ENCODE measurements at places on chromosomes 7 and 10.

DNA sequence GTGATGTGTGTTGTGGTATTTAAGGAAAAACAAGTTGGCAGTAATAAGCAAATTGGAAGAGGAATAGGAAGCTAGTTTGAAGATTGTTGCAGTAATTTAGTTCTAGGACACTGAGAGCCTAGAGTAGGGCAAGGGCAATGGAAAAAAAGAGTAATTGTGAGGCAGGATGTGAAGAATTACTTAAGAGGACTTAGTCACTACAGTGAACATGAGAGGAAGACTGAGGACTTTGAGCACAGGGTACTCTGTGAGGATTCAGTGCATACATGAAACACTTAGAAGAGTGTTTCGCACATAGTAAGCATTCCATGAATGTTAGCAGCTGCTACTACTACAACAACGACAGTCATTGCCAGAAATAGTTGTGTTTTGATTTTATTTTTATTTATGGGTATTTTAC is 30.9 kb upstream of the DKK1 start:
- DNase-seq, result no peak

- DNase-seq, result no peak
Observed at GRCh38 chr7:133015888-133016287, 66.0 kb downstream of the CHCHD3 start.

GRCh38 chr10:20888620-20889330 is 8.3 kb downstream of the NEBL start:
- DNase-seq, result no peak

GRCh38 chr10:49837051-49837478 is 74.9 kb upstream of the OGDHL start:
- DNase-seq, result peak; percentile 93

GRCh38 chr10:113493195-113493594 is 59.7 kb upstream of the HABP2 start:
- DNase-seq, result no peak

- DNase-seq, result no peak
Observed at GRCh38 chr10:76774987-76775603, 862.5 kb downstream of the KCNMA1 start.

DNA sequence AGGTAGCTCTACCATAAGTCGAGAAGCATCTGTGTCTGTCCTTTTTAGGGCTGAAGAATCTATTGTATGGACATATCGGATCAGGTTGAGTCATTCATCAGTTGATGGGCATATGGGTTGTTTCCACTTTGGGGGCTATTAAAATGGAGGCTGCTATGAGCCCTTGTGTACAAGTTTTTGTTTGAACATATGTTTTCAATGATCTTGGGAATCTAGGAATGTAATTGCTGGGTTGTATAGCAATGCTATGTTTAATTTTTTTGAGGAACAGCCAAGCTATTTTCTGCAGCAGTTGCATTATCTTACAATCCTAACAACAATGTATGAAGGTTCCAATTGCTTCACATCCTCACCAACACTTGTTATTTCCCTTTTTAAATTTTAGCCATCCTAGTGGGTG is 46.4 kb upstream of the HABP2 start:
- DNase-seq, result no peak

- DNase-seq, result no peak
Observed at GRCh38 chr10:76071653-76072365, 640.4 kb downstream of the LRMDA start.

DNA sequence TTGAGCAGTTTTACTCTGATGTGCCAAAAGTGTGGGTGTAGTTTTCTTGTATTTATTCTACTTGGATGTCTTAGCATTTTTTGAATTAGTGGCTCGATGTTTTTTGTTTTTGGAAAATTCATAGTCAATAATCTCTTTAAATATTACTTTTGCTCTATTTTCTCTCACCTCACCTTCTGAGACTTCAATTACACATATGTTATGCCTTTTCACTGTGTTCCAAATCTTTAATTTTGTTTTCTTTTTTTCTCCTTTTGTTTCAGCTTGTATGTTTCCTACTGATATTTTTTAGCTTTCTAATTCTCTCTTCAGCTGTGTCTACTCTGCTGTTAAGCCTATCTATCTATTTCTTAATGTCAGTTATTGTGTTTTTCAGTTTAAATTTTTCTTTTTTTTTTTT is 69.5 kb downstream of the ZNF503 start:
- DNase-seq, result no peak

DNA sequence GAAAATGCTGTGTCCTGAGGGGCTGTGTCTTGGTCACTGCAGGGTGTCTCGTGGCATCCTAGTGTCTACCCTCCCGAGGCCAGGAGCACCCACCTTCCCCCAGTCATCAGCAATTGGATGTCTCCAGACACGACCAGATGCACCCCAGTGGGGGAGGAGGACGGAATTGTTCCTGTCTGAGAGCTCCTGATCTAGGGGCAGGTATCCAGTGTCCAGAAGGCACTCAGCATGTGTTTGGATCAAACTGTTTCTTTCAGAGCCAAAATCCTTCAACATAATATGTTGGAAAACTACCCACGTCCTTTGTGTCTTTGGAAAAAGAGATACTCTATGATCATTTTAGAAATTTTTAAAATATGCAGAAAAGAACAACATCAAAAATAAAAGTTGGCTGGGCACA is 16.9 kb downstream of the PRKRIP1 start:
- no peak for DNase-seq

DNA sequence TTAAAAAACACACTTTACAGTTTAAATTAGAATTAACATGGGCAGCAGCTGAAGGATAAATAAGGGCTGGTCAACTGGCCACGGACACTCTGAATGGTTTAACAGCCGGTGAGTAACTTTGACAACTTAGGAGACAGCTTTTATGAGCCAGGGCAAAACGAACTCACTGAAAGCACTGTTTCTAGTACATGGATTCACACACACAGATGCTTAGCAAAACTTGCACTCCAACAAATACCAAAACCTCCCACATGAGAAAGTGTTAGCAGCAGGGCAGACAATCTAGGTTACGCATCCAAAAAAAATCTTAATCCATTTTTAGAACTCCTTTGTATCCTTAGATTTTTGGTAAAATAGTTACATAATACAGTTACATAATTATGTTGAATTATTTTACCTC is 486.4 kb downstream of the PHTF2 start:
- DNase-seq, result no peak

DNA sequence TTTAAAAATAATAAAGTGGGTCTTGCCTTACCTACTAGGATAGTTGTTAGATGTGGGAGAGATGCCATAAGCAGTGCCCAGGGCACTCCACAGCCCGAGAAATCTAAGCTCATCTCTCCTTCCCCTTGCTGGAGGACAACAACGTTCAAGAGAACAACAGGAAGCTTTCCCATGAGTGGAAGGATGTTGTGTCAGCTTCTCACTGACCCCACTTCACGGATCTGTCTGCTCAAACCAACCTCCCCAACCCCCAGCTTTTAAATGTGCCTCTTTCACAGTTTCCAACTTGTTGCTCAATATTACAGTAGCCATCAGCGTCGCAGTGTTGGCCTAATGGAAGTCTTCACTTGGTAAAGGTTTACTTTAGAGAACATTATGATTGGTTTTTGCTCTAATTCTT is 72.1 kb downstream of the PTPRE start:
- no peak for DNase-seq

GRCh38 chr7:127798769-127799372 is 146.9 kb downstream of the SND1 start:
- no peak for DNase-seq

- DNase-seq, result no peak
Observed at GRCh38 chr10:48934672-48935501, 4.8 kb downstream of the LRRC18 start.

GRCh38 chr7:19585761-19586160 is 123.1 kb downstream of the POLR1F start:
- DNase-seq, result no peak

DNA sequence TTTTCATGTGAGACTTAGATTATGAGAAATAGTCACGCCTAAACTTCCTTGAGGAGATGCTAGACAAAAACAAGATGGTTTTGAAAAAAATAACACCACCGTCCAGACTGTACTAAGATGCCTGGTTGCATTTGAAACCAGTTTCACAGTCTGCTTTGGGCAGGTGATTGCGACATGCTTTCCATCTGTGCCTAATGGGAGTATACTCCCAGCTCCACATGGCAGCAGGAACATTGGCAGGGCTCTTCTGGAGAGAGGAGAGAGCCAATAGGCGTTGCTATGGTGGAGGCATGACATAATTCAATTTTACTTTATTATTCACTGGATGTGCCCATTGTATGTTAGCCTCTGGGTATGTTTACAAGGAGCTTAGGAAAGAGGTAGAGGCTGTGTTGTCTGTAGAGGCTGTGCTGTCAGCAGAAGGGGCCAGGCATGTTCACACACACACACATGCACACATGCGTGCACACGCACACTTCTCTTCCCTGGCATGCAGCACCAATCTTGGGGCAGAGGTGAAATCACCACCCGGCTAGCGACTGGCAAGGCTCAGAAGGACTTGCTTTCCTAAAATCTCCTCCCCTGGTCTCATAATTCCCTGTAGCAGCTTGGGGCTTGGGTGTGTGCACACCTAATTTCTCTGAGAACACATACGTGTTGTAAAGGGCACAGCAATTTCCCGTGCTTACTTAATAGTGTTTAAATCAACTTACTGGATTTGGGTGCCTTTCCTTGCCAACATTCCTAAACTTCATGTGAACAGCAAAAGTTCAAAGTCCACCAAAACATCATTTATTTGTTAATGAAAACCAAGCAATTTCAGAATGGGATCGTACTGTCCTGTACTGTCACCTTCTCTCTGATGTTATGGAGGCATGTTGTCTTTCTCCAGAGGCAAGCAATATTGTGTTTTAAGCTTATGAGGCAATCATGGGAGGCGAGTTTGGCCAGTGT is 162.1 kb downstream of the TCF7L2 start:
- no peak for DNase-seq

DNA sequence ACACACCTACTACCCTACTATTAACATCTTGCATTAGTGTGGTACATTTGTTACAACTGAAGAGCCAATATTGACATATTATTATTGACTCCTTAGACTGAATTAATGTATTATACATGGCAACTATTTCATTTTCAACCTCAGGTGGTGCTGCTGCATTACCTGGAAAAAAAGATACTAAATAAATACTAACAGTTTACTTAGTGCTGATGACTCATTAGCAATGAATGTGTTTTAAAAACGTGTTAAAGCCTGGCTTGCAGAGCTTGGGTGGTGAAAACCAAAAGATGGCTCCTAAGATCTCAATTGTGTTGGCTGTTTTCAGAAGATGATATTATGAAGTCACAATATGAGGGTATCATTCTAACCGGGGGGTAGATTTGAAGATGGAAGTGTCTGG is 34.8 kb downstream of the CFAP43 start:
- no peak for DNase-seq

- no peak for DNase-seq
Observed at GRCh38 chr10:104923501-104923900, 282.4 kb downstream of the SORCS3 start.

DNA sequence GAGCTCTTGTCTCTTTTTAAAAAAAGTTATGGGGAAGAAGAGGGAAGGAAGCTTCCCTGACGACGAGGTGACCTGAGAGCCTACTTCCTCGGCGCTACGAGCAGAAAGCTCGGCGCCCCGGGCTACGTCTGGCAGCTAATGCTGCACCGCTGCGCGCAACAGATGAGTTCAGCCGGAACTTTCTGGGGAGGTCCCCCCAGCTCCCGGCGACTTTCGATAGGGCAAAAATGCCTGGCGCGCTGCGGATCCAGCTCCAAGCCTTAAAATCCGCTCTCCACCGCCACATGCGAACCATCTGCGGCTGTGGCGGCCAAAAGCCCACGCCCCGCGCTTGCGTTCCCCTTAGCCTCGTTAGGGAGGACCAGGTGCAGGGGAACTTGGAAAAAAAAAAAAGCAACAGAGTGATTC is 621 bp downstream of the P4HA1 start:
- DNase-seq, result peak; percentile 48

- peak; percentile 94 for DNase-seq
Observed at GRCh38 chr10:3525832-3526449, 259.1 kb downstream of the KLF6 start.

- no peak for DNase-seq
Observed at GRCh38 chr7:55469721-55470120, 102.6 kb downstream of the VOPP1 start.

GRCh38 chr10:89074120-89074519 is 83.5 kb downstream of the FAS start:
- no peak for DNase-seq

DNA sequence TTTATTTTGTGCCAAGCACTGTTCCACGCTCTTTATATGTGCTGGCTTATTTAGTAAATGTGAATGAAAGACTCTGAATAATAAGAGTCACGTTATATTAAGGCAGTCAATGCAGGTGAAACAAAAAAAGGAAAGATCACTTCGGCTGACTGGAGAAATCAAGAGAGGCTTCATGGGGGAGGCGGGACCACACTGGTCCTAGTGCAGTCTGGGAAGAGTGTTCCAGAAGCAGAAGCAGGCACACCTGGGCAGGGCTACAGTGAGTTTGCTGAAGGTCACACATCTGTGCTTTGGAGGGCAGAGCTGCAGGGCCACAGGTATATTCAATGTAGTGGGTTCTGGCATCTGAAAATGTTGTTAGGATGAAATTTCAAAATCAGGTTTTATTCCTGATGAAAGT is 176.9 kb downstream of the PLXNA4 start:
- DNase-seq, result no peak

DNA sequence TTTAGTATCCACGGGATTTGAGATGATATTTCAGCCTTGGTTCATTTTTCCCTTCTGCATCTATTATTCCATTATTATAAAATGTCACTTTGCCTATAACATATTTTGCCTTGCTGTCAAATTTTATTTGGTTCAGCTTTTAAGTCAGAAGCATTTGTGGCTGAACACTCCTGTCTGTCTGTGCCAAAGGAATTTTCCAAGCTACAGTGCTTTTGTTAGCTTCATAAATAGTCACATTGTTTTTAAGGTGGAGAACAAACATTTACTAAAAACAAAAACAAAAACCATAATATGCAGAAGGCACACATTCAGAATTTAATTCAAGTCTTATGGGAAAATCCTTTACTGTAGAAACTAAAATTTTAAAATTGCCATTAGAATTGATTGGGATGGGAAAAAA is 33.8 kb upstream of the ELMO1 start:
- DNase-seq, result no peak

DNA sequence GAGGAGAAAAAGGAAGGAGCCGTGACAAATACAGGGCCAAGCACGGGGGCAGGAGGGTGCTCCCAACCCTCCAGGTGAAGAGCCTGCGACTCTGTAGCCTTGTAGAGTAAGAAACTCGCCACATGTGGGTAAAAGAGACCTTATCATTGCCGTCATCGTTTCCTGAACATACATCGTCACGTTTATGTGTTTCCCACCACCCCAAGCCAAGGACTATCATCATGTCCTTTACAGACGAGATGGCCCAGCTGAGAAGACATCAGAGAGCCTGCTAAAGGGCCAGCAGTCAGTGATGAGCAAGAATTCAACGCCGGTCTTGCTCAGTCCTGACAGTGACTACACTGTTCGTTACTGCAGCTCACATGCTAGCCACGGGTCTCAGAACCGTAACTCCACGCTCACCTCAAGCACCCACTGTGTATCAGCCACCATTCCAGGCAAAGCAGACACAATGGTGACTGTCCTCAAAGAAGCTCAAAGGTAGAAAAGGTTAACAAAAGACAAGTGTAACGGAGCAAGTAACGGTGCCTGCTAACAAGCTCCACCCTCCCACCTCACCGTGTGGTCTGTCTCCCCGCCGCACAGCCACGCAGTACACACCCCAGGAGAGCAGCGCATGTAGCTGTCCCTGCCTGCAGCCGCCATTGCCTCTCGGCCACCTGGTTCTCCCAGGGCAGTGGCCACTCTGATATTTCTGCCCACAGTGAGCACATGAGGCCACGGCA is 147.8 kb downstream of the MAD1L1 start:
- DNase-seq, result no peak

- no peak for DNase-seq
Observed at GRCh38 chr7:117674617-117675016, 194.8 kb downstream of the CFTR start.
